ENCODE measurements at places on chromosomes 6 and 20.

DNA sequence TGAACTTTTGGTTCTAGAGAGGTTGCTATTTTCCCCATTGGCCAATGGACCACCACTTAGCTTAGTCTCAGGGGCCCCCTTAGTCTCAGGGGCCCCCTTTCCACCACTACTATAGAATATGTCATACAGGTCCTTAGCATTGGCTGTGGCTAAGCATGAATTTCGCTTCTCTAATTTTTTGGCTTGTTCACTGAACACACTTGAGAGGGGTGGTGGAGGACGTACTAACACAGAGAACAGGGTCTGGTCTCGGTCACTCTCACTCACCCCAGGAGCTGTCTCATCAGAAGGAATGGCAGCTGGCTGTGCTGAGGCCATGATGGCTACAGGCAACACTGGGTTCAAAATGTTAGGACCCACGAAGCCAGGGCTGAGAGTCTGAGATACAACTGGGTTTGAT, 30.3 kb downstream of the ZNF318 start:
- no peak for DNase-seq

GRCh38 chr6:121393731-121394505, 41.5 kb upstream of the GJA1 start:
- no peak for DNase-seq

DNA sequence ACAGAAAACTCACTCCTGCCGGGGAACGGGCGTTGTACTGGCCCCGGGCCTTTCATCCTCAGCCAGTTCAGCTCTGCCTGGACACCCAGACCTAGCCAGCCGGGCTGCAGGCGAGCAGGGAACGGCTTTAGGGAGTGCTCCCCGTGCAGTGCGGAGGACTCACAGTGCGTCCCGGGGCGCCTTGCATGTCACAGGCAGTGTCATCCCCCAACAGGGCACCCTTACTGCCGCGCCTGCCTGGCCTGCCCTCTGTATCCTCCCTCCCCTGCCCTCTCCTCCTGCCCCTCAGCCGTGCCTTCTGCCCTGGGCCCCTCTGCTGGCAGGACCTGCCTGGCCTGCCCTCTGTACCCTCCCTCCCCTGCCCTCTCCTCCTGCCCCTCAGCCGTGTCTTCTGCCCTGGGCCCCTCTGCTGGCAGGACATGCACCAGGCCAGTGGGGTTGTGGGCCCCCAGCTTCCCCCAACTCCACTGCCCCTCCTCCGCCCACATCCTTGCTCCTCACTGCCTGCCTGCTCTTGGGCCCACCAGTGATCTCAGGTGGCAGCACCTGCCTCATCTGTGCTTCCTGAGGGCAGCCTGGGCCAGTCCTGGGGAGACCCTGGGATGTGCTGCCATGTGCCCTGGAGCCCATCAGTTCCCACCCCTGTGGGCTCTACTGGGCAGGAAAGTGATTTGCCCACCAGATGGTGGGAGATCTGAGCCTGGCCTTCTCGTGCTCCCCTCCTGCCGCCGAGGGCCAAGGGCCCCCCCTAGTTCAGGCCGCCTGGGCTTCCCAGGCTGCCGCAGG, 43.0 kb downstream of the PYGB start:
- DNase-seq: no peak

DNA sequence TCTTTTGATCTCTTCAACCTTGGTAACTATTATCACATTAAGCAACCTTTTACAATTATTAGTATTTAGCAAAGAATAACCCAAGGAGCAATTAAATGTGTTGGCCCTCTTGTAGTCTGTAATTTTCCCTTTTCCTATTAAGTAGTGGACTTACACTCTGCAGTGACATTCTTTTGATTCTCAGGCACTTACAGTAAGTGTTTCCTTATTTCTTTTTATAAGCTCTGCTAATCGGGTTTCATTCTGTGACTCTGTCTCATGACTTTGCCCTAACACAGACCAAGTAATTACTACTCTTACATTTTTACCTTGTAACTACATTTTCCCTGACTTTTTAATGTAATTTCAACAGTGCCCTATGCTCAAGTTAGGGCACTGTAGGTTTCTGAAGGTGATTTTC, 104.0 kb upstream of the EPHA7 start:
- DNase-seq: no peak

- DNase-seq: no peak
Measured at GRCh38 chr20:50983321-50983720, 24.7 kb downstream of the MOCS3 start.

Data from stimulated activated CD8-positive, alpha-beta memory T cell treated with anti-CD3 and anti-CD28 coated beads, Interleukin-2, amount 100 ng/mL, for 48 hours (primary cell).